ENCODE measurements at places on chromosomes 2 and 18. TPM values are rescaled to one million over a fixed set of nuclear protein-coding genes. Genes with fewer than 3 reads are reported as not detected.

The TBR1 gene
- not detected for total RNA-seq

- no peak overlapping the region for H3K4me3 ChIP-seq
- peaks cover under 1% of the 10 kb centered on the region for H3K36me3 ChIP-seq
- no peak for DNase-seq
- H3K27me3 ChIP-seq, result no peaks in the 10 kb centered on the region
Measured at GRCh38 chr18:72419914-72420313, 124.2 kb downstream of the CBLN2 start.

The ANKRD30B gene
- total RNA-seq, result not detected

DNA sequence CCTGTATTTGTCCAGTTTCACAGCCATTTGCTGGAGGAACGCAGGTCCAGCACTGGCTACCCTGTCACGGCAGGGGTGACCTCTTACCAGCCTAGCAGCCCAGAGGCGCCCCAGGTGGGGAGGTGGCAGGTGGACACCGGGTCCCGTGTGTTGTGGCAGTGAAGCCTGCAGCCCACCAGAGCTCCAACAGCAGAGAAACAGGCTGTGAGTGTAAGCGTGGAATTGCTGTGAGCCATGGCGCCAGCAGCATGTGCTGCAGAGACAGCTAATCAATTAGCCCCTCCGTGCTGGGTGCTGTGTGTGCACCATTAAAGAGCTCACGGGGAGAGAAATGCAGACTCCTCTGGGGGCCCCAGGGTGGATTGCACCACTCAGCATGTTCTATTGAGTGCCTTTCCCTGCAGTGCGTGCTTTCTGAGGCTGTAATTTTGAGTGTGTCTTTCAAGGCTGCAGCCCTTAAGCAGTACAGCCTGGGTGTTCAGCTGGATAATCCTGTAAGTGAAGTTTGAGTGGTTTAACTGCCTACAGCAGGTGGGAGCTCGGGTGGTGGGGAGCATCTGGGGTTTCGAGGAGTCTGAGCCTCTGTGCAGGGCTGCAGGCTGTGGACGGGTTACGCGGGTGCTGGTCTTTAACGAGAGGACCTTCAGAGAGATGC, 15.9 kb downstream of the RTP5 start:
- H3K36me3 ChIP-seq, result 0 out of 2 replicates have a peak, but pooled peaks cover 2% of the 10 kb centered on the region
- no peak for DNase-seq
- no peak overlapping the region for H3K4me3 ChIP-seq
- H3K4me1 ChIP-seq, result peaks cover 25% of the 10 kb centered on the region
- H3K27me3 ChIP-seq, result no peaks in the 10 kb centered on the region

The PTPN4 gene
- total RNA-seq, result 90.4 TPM

- H3K27ac ChIP-seq, result no peak overlapping the region
- H3K36me3 ChIP-seq, result no peaks in the 10 kb centered on the region
- no peak overlapping the region for H3K4me3 ChIP-seq
- no peak for DNase-seq
- peaks cover 6% of the 10 kb centered on the region for H3K4me1 ChIP-seq
Measured at GRCh38 chr2:147826278-147827087, 18.3 kb upstream of the ACVR2A start.

DNA sequence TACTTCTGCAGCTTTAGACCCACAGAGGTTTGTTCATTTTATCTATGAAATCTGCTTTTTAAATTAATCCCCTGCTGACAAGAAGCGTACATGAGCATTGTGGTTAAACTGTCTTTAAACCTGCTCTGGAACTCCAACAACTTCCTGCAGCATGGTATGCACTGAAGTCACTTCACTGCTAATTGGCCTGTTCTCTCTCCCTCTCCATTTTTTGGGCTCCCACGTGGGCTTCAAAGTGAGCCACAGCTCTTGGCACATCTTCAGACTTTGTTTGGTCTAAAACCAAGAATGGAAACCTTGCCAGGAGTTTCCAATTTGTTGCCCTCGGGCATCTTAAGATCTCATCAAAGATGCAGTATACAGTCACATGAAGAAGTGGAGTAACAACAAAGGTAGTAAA, 311.4 kb downstream of the LRRTM1 start:
- H3K27ac ChIP-seq, result no peak overlapping the region
- H3K27me3 ChIP-seq, result no peaks in the 10 kb centered on the region
- H3K4me3 ChIP-seq, result no peak overlapping the region

GRCh38 chr2:55311444-55311870, 42.4 kb upstream of the MTIF2 start:
- H3K4me3 ChIP-seq, result no peak overlapping the region
- H3K36me3 ChIP-seq, result peaks cover 42% of the 10 kb centered on the region
- no peak overlapping the region for H3K27ac ChIP-seq
- peak; percentile 4 for DNase-seq
- no peaks in the 10 kb centered on the region for H3K27me3 ChIP-seq

The RAD51AP2 gene
- not detected for total RNA-seq

DNA sequence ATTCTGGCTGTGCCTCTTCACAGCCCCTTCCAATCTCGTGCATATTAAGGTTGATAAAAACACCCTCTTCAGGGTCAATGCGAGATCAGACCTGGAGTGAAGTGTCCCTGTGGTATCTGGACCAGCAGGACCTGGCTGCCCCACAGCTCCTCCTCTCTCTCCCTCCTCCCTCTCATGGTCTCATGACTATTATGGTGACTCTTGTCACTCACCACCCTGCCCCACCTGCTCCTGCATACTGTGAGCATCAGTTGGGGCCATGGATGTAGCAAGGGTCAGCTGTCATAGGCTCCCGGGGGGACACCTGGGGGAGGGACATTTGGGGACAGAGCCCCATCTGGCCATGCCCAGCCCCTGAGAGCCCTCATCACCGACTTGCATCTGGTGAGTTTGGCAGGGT, 50.2 kb downstream of the ODC1 start:
- no peak for DNase-seq
- H3K27me3 ChIP-seq, result no peaks in the 10 kb centered on the region
- peaks cover 7% of the 10 kb centered on the region for H3K4me1 ChIP-seq
- no peak overlapping the region for H3K4me3 ChIP-seq

DNA sequence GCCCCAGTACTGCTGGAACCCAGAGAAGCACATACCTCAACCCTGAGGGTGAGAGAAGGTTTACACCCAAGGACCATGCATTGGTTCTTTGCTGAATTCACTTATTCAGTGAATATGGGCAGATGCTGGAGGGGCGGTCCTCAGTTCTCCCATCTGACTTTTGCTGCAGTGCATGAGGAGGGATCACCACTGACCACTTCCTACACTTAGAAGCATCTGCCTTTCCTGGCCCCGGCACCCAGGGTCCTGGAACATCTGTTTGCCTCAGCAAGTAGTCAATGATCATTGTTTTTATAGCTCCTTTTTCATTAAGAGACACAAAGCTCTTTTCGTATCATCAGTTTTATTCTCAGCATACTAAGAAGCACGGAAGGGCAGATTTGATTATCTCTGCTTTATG, 211.4 kb downstream of the SH3RF3 start:
- no peak overlapping the region for H3K4me3 ChIP-seq
- no peak overlapping the region for H3K27ac ChIP-seq
- H3K36me3 ChIP-seq, result no peaks in the 10 kb centered on the region
- H3K27me3 ChIP-seq, result no peaks in the 10 kb centered on the region
- DNase-seq, result no peak

DNA sequence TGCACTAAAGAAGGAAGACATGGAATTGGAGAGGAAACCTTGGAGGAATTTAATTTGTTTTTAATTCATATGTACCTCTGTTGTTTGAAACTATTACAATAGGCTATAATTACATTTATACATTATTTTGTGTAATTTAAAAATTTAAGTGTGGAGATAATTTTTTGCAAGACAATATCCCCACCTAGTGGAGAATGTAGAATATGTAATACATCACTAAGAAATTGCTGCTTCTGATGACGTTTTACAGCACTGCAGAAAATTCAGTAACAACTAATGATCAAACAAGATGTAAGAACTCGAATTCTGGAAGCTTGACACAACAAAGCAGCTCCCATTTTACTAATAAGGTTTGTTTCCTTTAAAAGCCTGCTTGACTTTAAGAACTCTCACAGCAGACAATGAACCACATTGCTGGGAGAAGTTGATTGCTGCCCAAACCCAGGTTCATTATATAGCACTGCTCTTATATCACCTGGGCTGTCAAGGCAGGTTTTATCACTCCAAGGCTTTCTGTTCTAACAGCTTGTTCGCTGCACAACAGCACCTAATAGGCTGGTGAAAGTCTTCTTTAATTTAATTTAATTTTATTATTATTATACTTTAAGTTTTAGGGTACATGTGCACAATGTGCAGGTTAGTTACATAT, 53.4 kb downstream of the THADA start:
- no peaks in the 10 kb centered on the region for H3K4me1 ChIP-seq
- no peaks in the 10 kb centered on the region for H3K27me3 ChIP-seq
- H3K36me3 ChIP-seq, result peaks cover under 1% of the 10 kb centered on the region
- no peak overlapping the region for H3K27ac ChIP-seq

The MXD1 gene
- total RNA-seq, result 1.8 TPM

The SP140 gene
- total RNA-seq, result 0.24 TPM

- H3K4me1 ChIP-seq, result no peaks in the 10 kb centered on the region
- H3K36me3 ChIP-seq, result no peaks in the 10 kb centered on the region
- no peaks in the 10 kb centered on the region for H3K27me3 ChIP-seq
- H3K4me3 ChIP-seq, result no peak overlapping the region
Measured at GRCh38 chr2:137435162-137435561, 529.1 kb upstream of the HNMT start.

The LONRF2 gene
- 0.24 TPM for total RNA-seq

DNA sequence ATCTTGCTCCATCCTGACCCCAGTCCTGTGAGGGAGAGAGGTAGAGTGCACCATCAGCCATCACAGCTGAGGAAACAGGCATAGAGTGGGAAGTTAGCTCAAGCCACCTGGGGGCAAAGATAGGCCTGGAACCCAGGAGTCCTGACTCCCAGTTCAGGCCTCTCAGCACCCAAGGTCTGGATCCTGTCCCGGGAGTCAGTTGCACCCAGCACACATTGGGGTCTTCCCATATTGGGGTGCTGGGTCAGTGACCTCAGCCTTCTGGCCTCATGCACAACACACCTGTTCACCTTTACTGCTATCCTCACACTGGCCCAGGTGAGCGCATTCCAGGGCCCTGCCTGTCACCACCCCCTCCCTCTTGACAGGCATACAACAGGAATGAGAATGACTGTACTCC, 24.7 kb downstream of the ST8SIA5 start:
- H3K4me3 ChIP-seq, result no peak overlapping the region
- H3K36me3 ChIP-seq, result no peaks in the 10 kb centered on the region
- no peak overlapping the region for H3K27ac ChIP-seq
- H3K27me3 ChIP-seq, result no peaks in the 10 kb centered on the region
- no peak for DNase-seq
- H3K4me1 ChIP-seq, result no peaks in the 10 kb centered on the region

- no peaks in the 10 kb centered on the region for H3K27me3 ChIP-seq
- no peak overlapping the region for H3K27ac ChIP-seq
- H3K4me1 ChIP-seq, result no peaks in the 10 kb centered on the region
- no peak for DNase-seq
- no peaks in the 10 kb centered on the region for H3K36me3 ChIP-seq
Measured at GRCh38 chr2:105712166-105712915, 32.4 kb upstream of the NCK2 start.

DNA sequence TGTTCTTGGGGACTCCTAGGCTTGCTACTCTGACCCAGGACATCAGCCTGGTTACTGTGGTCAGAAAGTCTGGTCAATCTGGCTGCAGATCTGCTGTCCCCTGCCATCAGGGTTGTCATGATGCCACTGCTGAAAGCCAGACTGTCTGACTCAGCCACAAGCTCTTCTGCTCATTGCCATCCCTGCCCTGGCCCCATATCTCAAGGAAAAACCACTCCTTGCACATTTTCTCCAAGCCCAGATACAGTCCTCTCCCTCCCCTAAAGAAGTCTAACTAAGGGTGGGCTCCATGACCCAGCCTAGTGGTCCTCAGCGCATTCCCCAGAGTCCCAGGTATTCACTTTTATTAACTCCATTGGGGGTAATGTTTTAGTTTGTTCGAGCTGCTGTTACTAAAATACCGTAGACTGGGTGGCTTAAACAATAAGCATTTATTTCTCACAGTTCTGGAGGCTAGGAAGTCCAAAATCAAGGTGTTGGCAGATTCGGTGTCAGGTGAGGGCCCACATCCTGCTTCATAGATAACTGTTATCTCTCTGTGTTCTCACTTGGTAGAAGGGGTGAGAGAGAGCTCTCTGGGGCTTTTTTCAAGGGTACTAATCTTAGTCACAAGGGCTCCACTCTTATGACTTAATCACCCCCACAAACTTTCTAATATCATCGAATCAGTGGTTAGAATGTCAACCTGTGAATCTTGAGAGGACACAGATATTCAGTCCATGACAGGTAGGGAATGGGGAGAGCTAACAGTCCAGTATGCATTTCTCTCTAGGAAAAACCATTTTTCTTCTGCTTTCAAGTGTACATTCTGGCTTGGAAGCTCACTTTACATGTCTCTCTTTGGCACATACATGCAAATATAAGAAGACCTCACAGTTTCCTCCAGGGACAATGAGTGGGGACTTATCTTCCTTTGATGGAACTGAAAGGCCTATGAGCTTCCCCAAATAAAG, 94.8 kb upstream of the CXCR4 start:
- no peak for DNase-seq
- no peaks in the 10 kb centered on the region for H3K4me1 ChIP-seq
- no peak overlapping the region for H3K4me3 ChIP-seq
- no peaks in the 10 kb centered on the region for H3K36me3 ChIP-seq
- H3K27me3 ChIP-seq, result no peaks in the 10 kb centered on the region
- H3K27ac ChIP-seq, result no peak overlapping the region

Data from GM23338 (cell line).